ENCODE measurements at places on chromosomes 3 and 15.

- DNase-seq = peak; percentile 81
These were observed 13.4 kb upstream of the LEKR1 start for GRCh38 chr3:156812521-156813335.

GRCh38 chr3:64176461-64176996 is 48.7 kb downstream of the PRICKLE2 start:
- DNase-seq = no peak

- DNase-seq = no peak
These were observed 42.7 kb downstream of the ESYT3 start for GRCh38 chr3:138477120-138477519.

- no peak for DNase-seq
These were observed 7.6 kb upstream of the ISL2 start for GRCh38 chr15:76328958-76329357.

- DNase-seq = no peak
These were observed 42.5 kb downstream of the EEFSEC start for GRCh38 chr3:128195802-128196201.

GRCh38 chr3:69691860-69692259 is 47.4 kb upstream of the MITF start:
- no peak for DNase-seq

DNA sequence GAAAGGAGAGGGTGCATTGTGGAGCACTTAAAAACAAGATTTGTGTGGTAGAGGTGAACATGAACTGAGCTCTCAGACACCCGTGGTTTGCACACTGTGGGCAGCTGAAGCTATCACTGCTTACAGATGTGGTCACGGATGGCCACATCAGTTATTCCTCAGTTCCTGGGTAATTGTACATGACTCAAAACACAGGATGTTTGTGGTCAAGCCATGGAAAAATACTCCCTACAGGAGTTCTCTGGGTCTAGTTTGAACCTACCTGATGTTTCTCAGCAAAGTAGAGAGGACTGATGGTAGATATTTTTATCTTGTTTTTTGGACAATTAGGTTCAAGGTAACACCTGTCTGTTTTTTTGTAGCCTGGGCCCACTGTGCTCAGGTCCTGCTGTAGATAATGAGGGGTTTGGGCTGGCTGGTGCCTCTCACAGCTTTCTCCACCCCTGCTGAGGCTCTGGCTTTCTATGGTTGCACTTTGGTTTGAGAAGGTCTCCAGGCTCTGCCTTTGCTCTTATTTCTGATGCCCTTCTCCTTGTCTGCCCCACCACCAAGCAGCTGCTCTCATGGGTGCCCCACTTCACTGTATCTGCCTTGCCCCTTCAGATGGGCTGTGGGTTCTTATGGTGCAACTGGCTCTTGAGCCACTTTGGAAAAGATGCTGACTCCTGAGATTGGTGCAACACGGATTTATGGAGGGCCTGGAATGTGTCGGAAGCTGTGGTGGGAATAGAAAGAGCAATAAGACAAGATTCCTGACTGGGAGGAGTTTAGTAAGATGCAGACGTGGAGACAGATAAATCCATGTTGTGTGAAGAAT is 40.1 kb downstream of the CDCP1 start:
- DNase-seq = no peak

DNA sequence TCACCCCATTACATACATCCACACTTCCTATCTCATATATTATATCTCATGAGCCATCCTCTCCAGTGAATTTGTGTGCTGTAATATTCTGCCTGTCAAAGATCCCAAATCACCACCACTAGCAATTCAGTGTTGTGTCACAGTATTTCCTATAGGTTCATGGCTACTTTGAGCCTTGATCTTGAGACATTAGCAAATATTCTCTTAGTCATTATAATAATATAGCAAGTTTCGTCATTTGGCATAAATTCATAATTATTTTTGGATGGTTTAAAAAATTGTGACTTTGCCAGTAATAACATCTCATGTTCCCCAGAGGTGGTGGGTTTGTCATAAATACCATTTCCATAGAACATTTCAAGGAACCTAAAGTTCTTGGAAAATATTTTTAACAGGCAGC is 47.7 kb downstream of the CMSS1 start:
- no peak for DNase-seq

DNA sequence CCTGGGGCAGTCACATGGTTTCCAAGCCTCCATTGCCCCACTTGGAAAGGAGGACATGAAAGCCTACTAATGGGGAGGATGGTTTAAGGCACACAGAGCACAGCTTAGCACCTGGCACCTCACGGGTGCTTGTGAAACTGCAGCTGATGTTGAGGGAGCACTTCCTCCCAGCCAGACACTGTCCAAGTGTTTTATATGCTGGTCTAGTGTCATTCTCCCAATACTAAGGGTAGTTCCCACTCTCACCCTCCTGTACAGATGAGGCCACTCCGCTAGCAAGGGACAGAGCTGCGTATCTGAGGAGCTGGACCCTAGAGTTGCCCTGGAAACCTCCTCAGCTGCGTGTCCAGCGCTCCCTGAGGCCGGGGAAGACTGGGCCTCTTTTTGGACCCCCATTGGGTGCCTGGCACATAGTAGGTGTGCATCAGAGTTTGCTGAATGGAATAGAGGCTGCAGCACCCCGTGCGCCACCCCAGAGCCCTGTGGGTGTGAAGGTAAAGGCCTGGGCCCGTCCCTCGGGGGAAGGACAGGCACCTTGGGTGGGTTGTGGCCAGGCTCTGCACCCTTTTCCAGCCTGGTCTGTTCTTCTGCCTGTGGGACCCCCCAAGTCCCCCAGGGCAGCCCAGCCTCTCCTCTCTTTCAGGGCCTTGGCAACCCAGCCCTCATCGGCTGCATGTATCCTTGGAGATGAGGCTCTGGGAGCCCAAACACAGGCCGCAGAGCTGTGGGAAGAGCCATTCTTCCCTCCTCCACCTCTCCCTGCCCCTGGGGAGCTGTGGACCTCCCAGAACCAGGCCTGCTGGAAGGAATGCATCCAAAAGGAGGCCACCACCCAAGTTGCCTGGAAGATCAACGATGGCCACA is 31.3 kb downstream of the DNASE1L3 start:
- no peak for DNase-seq

DNA sequence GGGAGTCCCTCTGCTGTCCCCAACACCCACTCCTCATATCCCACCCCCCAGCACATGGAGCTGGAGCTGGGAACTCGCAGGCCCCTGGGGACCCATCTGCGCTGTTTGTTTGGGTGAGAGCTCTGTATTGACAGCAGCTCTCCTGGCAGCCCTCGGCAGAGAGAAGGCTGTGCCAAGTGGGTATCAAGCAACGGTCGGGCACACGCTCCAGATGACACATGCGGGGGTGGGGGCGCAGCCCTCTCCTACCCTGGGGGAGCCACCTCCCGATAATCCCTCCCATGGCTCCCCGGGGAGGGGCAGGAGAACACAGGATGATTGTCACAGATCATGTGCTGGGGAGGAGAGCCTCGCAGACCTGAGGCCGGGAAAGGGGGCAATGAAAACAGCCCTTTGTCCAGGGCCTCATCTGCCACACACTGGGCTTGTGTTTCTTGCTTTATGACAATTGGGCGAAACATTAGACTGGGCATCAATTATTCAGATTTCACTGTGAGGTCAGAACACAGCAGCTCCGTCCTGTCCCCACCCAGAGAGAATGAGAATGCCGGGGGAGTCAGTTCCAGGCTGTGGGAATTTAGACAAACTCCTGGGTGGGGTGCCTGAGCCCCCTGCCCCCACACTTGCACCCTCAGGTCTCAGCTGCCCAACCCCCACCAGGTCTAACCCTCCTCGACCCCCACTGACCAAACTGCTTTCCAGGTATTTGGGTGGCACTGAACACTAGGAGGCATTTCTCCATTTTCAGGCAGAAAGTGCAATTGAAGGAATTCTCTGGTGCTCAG is 46.4 kb upstream of the KLF13 start:
- peak; percentile 80 for DNase-seq

DNA sequence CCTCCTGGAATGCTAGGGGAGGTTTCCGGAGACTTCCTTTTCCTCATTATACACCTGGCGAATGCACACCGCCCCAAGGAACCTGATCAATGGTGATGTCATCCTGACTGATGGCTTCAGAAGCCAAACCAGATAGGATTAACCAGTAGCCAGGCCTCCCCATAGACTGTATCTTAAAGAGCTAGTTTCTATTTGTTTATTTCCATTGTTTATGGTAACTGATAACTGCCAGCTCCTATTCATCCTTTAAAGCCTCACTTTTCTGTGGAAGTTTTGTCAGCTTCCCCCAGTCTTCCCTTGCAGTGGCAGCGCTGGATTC is at the start of gene MKRN2OS:
Gene MKRN2OS, minus strand, starts transcription at position 27 of the 319 bp plus-strand sequence. CDS start 35 bp downstream, outside the sequence.
- DNase-seq = peak; percentile 90

DNA sequence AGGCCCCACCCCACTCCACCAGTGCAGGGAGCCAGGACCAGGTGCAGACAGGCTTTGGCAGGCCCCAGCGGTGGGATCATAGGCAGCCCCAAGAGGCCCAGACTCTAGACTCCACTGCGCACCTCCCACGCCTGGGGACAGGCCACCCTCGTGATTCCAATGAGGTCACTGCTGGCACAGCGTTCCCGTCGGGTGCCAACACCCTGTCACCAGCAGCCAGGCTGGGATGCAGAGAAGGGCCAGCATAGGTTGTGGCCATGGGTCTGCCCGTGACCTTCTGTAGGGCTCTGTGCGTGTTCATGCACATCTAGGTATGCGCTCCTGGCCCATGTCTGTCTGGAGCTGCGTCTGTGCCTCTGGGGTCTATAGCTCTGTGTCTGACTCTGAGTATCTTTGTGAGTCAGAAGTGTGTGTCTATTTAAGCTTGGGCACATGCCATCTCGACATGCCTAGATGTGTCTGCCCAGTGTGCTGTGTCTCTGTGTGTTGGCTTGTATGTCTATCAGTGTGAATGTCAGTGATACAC is 13.0 kb downstream of the VIPR1 start:
- no peak for DNase-seq

DNA sequence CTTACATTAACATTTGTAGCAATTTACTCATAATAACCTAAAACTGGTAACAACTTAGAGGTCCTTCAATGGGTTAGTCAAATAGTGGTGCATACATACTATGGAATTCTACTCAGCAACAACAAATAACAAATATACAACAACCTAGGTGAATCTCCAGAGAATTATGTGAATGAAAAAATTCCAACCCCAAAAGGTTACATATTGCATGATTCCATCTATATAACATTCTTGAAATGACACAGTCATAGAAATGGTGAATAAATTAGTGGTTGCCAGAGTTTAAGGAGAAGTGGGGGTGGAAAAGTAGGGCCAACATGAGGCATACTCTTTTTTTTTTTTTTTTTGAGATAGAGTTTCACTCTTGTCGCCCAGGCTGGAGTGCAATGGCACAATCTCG is 12.7 kb upstream of the SNTN start:
- DNase-seq = no peak

- DNase-seq = no peak
These were observed 39.3 kb downstream of the DGKG start for GRCh38 chr3:186322761-186323160.

DNA sequence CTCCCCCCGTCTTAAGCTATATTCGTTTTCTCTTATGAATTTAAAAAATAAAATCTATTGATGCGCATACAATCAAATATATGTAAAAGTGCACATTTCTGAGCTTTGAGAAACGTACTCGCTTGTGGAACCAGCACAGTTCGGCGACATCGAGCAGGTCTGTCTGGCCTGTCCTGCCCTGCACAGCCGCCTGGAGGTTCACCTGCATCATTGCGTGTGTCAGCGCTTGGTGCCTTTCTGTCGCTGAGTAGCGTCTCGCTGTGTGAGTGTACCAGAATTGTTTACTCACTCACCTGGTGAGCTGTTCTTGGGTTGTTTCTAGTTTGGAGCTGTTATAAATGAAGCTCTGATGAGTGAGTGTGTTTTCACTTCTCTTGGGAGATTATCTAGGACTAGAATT is 104.0 kb downstream of the VGLL4 start:
- no peak for DNase-seq

GRCh38 chr15:66165856-66166255 is 87.7 kb downstream of the MEGF11 start:
- DNase-seq = no peak

DNA sequence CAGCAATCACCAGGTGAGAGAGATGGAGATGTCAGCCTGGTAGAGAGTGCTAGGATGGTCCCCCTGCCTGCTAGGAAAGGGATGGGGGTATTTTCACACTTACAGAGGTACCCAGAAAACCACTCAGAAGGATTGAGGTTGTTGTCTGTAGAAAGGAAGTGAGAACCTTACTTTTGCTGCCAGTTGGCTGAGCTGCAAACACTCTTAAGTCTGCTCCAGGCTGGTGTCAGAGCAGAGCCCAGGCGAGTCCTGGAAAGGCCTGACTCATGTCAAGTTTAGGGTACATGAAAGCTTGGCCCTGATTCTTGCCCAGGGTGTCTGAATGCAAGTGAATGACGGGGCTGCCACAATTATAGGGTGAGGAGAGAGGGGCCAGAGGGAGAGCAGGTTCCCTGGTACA is 214.5 kb upstream of the TRIM42 start:
- no peak for DNase-seq

DNA sequence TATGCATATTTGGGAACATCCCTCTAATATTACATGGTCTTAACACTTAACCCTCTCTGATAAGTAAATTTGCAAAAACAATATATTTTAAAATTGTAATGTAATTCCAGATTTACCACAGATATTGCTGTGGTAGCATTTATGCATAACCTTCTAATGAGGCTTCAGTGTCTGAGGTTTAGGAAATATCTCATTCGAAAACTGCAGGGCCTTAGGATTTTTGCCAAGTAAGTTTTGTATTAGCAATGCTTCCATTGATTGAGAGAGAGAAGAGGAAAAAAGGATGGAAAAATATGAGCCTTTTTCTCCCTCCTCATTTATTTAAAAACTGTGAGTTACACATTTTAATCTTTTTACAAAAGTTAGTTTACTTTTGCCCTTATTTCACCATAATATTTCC is 294.6 kb downstream of the EPHA3 start:
- DNase-seq = no peak

DNA sequence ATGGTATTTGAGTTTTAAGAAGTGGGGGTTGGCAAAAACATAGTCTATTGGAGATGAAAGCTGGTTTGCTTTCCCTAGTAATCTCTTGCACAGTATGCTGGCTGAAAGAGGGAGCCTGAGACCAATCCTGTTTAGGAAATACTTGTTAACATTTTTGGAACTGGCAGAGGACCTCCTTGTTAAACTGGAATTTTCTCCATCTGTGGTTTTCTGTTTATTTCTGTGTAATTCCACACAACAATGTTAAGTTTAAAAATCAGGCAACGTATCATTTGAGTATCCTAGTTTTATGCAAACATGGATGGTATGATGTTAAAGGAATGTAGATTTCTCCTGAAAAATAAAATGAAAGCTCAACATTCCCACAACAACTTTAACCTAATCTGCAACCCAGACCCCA is 536.0 kb upstream of the TBL1XR1 start:
- no peak for DNase-seq

DNA sequence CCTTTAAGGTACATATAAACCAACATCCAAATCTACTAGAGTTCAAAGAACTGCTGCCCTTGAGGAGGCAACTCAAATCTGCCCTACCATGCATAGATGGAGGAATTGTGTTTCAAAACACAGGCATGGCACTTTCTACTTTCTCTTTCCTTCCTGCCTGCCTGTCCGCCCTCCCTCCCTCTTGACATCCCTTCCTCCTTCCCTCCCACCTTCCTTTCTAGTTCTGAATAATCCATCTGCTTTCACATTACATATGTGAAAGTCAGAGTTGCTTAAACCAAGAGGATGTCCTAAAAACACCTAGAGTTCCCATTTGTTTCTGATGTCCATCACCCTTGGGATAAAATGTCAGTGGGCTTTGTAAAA is 537.6 kb downstream of the FOXP1 start:
- DNase-seq = no peak

Data from large intestine (tissue), 12 donors.